ENCODE measurements at places on chromosomes 13 and 19. TPM values are rescaled to one million over a fixed set of nuclear protein-coding genes. Genes with fewer than 3 reads are reported as not detected.

GRCh38 chr19:29590278-29590677 is 15.8 kb upstream of the POP4 start:
- no peak for DNase-seq

DNA sequence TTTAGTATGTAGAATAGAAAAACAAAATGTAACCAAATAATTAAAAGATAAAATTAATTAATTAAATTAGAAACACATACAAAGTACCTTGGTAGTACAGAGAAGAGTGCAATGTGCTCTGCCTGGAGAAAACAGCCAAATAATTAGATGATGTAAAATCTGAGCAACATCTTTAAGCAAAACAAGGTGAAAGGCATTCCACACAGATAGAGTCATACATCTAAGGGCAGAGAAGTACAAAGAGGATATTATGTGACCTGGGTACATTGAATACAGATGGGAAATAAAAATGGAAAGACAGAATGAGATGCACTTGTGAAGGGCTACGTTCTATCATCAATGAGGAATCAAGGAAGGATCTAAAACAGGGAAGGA is 25.2 kb upstream of the FNDC3A start:
- no peak for DNase-seq

DNA sequence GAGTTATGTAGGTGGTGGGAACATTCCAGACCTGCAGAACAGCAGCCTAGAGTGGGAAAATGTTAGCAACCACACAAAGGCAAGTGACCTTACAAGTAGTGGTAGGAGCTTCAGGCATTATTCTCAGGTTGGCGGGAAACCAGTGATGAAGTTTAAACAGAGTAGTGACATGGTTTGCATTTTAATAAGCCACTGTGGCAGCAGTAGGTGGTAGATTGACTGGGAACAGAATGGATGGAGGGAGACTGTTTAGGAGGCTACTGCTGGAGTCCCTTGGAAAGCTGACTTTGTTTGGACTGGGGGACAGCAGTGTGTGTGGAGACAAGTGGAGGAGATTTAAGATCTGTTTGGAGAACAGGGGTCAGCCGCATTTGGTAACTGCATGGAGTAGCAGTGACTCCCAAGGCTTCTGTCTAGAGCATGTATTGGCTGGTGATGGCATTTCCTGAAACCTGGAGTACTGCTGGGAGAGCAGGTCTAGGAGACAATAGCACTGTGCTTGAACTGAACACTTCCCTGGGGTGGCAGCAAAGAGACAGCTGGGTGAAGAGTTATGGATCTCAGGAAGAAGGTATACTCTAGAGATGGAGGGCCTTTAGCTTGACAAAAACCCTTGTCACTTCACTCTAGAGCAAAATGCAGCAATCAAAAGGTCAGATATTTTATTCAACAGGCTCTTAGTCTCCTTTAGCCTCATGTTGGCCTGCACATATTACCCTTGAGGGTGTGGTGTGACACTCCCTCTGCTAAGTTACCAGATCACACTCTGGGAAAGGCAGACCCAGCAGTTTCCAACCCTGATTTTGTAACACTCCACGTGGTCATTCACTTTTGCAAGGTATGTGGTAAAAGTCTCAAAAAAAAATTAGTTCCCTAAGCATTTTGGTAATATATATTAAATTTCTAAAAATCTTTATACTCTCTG is 70.3 kb downstream of the DHRS12 start:
- peak; percentile 21 for DNase-seq

Gene ZNF681
- total RNA-seq, result 6.5 TPM

Gene SLC1A6
- total RNA-seq, result 6.7 TPM

- DNase-seq, result peak; percentile 87
These were observed 2.5 kb downstream of the ATP5F1D start for GRCh38 chr19:1243768-1244692.

- DNase-seq, result peak; percentile 89
These were observed 5.5 kb upstream of the ADGRE5 start for GRCh38 chr19:14375582-14376291.

Gene WASF3
- total RNA-seq, result 9.4 TPM

Gene KIR3DL1
- total RNA-seq, result 1.7 TPM

Gene ZNF175
- 17.3 TPM for total RNA-seq

- no peak for DNase-seq
These were observed 1293.8 kb upstream of the PCDH9 start for GRCh38 chr13:68523838-68524424.

- no peak for DNase-seq
These were observed 8.0 kb downstream of the SLC7A9 start for GRCh38 chr19:32861596-32861995.

Gene FAM216B
- 1.2 TPM for total RNA-seq

GRCh38 chr13:93425411-93425810 is 198.8 kb downstream of the GPC6 start:
- no peak for DNase-seq

DNA sequence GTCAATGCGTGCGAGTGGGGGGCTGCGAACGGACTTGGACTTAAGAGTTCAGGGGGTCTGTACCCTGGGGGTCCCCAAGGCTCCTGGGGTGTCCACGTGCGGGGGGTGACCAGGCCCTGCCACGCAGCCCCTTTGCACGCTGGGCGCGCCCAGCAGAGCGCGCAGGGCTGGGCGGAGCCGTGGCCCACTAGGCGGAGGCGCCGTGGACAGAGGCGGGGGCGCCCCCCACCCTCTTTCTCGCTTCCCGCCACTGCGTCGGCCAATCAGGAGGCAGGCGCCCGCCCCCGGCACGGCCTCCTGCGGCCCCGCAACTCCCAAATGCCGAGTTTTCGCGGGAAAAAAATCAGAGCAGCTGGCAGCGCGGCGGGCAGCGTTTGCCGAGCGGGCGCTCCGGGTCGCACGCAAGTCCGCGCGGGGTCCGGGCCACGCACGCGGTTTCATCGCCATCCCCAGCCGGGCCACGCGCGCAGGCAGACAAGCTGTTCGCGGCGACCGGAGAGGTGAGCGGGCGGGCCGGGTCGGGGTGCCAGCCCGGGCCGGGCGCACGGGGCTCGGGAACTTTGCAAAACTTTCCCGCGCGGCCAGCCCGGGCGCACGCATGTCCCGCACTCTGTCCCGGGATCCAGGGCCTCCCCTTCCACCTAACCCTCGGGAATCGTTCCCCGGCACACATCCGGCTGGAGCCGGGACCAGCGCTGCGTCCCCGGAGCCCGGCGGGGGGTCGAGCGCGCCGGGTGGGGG is at the start of gene UHRF1:
UHRF1 (plus strand) TSS at position 346 of the 741 bp plus-strand sequence. CDS start 1,385 bp downstream, outside the sequence.
- peak; percentile 19 for DNase-seq

DNA sequence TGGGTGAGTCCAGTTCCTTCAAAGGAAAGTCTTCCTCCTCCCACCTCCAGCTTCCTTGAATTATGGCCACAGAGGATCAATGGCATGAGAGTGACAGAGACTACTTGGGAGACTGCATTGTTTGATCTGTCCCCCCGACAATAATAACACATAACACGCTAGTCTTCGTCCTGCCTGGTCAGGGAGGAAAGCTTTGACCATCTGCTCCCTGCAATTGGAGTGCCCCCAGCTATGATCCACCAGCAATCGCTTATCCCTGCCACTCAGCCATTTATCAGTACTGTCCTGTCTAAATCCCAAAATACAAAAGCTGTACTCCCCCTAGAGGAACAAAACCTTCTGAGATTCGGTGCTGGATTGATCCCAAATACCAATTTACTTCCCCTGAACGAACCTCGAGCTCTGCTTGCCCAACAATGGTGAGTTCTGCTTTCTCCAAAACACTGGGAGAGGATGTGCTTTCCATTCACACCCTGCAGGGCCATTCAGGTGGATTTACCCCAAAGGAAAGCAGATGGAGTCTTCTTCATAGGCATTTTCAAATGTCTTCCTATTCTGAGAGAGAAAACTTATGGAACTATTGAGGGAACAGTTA is 466.7 kb downstream of the TSHZ3 start:
- DNase-seq, result no peak

GRCh38 chr19:46515879-46516350 is 20.2 kb upstream of the PNMA8B start:
- peak; percentile 21 for DNase-seq

Gene ZNF766
- 25.3 TPM for total RNA-seq

DNA sequence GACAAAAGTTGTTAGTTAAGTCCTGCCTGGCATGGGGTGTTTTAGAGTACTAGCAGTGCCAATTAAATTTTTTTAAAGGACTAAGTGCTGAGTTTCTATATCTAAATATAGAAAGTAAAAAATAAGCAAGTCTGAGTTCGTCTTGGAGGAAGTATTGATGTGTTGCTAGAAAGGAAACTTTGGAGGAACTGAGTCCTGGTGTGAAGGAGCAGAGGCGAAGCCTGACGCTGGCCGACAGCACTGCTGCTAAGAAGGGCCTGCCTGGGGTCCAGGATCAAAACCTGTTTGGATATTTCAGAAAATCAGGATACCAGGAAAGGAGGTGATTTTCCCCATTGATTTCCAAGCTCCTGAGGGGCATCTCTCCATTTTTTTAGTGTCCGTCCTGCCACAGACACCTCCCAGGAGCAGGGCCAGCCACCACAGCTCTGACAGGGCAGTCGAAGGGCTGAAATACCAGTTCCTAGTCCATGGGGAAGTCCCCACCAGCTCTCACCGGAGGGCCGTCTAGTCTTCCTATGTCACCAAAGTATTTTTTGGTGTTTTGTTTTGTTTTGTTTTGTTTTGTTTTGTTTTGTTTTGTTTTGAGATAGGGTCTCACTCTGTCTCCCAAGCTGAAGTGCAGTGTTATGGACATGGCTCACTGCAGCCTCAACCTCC is 38.2 kb upstream of the NPAS1 start:
- DNase-seq, result no peak

DNA sequence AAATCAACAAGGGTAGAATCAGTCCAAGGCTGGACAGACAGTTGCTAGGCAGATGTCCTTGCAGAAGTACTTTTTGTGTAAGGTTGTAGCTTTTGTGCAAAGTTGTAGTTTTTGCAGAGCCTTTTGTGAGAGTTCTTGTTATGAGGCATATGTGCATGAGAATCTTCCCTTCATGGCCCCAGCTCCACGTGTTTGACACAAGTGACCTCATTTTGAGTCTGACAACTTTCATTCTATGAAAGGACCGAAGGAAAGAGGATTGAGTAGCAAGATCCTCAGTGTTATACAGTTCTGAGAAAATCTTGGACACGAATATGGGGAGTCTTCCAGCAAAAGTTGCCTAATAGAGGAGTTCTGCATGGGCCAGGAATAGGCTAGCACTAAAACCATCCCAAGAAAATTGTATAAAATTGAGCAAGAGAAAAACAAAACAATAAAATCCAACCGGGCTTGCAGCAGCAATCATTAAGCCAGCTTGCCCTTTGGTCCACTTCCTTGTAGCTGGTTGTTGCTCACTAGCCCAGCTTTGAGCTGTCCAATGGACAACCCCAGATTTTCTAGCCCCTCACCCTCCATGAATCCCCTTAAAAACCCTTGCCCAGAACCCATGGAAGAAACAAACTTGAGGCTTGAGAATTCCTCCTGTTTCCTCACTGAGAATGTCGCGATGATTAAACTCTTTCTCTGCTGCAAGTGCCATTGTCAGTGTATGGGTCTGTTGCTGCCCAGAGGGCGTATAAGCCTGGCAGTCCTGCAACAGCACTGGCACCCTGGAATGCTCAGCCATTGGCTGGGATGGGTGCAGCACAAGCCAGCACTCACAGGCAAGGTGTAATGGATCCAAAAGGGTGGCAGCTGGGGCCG is 6.5 kb downstream of the EPSTI1 start:
- no peak for DNase-seq

GRCh38 chr13:26529441-26529840 is 28.0 kb upstream of the WASF3 start:
- DNase-seq, result peak; percentile 62

DNA sequence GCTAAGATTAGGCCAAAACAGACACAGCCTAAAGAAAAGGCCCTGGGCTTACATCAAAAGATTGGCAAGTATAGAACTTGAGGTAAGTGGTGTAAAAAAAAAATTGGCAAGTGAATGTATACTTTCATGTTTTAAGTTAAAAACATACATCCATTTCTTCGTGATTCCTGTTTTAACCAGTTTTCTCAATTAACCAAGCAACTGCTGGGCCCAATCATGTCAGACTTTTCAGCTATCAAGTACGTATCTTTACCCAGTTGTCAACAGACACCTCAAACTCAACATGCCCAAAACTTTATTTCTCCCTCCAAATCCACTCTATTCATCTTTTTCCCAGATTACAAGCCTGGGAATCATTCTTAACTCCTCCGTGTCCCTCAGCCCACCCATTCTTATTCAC is 1.0 kb downstream of the PCID2 start:
- no peak for DNase-seq

Gene DPF1
- total RNA-seq, result 2.2 TPM

GRCh38 chr19:48123907-48124651 is 13.5 kb upstream of the PLA2G4C start:
- DNase-seq, result no peak

Gene NLRP5
- total RNA-seq, result 0.24 TPM

Gene ZNF607
- 10.4 TPM for total RNA-seq

GRCh38 chr13:20219577-20219976 is 12.5 kb downstream of the GJB6 start:
- DNase-seq, result no peak

- no peak for DNase-seq
These were observed 93.2 kb downstream of the FRY start for GRCh38 chr13:32124743-32125142.

- no peak for DNase-seq
These were observed 1290.4 kb upstream of the PCDH20 start for GRCh38 chr13:62706048-62706447.

GRCh38 chr13:91400063-91400399 is 1.6 kb downstream of the GPC5 start:
- no peak for DNase-seq

- no peak for DNase-seq
These were observed 58.2 kb downstream of the EFNB2 start for GRCh38 chr13:106477303-106477702.

DNA sequence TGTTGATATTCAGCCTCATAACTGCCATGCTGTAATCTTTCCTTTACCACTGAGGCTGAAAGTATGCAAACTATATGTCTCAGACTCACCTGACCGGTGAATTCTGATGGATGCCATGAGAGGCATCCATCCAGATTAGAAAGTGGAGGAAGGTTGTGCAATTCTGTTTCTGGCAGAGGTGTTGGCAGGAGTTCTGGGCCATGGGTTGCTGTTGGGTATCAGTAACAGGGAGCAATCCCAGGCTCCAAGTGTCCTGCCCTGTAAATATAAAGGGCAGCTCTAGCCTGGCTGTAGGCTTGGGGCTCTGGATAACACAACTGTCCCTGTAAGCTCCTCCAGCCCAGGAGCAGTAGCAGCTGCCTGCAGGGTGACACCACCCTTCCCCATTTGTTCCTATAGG is 77.4 kb upstream of the ABCC4 start:
- no peak for DNase-seq

GRCh38 chr19:16459680-16460079 is 12.1 kb downstream of the EPS15L1 start:
- no peak for DNase-seq
